Natural killer cell (primary cell): ENCODE measurements at places on chromosomes 2 and 18. TPM values are rescaled to one million over a fixed set of nuclear protein-coding genes. Genes with fewer than 3 reads are reported as not detected.

The CHST9 gene
- total RNA-seq, result not detected

- DNase-seq, result no peak
Observed at GRCh38 chr18:13603304-13604019, 122.9 kb downstream of the FAM210A start.

The PLCL1 gene
- total RNA-seq, result 2.8 TPM

DNA sequence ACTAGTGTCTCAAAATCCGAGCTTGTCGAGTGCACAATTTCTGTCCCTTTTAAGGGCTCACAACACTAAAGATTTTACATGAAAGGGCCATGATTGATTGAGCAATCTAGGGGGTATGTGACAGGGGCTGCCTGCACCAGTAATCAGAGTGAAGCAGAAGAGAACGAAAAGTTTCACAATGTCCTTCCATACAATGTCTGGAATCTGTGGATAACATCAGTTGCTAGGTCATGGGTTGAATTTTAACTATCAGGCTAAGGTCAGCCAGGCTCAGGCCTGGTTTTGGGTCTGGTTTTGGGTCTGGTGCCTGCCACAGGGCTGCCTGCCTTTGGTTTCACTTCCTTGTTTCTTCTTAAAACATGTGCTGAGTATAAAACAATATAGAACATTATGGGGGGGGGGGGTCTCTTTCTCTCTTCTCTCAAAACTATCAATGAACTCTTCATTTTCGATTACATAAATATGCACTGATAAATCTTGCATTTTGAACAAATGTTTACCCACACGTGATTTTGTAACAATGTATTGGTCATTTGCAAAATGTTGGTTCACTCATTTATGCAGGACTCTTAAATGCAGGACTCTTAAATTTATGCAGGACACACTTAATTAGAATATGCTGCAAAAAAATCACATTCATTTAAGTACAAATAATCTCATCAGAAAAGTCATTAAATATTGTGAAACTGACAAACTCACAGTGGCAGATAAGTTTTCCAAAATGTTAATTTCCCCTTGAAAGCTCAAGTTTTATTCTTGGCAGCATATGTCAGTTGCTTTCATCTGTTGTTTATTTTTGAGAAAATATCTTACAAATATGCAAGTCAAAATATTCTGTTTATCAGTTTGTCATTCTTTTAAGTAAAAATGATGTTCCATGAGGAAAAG is 290.5 kb upstream of the KYNU start:
- no peak for DNase-seq

GRCh38 chr18:30623401-30624065 is 419.0 kb downstream of the DSC3 start:
- no peak for DNase-seq

The DNER gene
- not detected for total RNA-seq

- DNase-seq, result no peak
Observed at GRCh38 chr2:12685145-12685544, 31.6 kb upstream of the TRIB2 start.

- no peak for DNase-seq
Observed at GRCh38 chr2:143968360-143968759, 551.6 kb downstream of the ZEB2 start.
